ENCODE measurements at places on chromosomes 2 and 18.

GRCh38 chr2:7071154-7071553 lies 153.9 kb downstream of the RNF144A start:
- DNase-seq: no peak

DNA sequence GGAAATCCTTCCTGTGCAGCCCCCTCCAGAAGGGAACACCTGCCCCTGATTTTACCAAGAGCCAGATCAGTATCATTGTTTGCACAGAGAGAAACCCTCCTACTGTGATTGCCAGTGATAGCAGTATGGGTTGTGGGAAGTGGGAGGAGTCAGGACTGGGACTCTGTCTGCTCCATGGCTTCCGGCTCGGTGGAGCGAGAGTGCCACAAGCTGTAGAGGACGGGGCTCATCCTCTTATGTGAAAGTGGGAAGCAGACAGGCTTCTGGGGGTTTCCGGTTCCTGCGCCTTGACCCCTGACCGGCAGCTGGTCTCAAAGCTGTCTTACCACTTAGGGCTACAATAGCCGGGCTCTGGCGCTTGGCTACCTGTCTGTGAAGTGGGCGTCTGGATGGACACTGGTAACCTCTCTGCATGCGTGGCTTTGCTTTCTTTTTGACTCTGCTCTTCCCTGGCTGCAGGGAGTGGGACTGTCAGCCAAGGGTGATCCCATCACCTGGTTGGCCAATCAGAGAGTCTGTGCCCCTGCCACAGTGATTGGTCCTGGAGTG lies 79.7 kb downstream of the BCL2L11 start:
- no peak for DNase-seq

DNA sequence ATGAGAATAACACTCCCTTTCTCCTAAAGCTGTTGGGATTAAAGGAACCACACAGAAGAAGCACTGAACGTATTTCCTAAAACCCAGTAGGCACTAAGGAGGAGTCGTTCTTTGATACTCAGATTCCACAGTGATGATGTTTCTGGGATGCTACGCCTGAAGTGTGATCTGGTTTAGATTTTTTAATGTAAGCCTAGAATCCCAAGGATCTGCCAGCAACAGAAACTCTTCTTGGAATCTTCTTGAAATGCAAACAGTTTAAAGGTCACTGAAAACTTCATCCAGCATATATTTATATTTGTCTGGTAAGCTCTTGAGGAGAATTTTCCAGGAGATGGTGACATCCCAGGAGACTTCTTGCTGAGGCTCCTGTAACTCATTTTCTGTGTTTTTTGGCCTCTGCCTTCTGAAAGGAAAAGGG lies 247.6 kb upstream of the TRIB2 start:
- DNase-seq: no peak

DNA sequence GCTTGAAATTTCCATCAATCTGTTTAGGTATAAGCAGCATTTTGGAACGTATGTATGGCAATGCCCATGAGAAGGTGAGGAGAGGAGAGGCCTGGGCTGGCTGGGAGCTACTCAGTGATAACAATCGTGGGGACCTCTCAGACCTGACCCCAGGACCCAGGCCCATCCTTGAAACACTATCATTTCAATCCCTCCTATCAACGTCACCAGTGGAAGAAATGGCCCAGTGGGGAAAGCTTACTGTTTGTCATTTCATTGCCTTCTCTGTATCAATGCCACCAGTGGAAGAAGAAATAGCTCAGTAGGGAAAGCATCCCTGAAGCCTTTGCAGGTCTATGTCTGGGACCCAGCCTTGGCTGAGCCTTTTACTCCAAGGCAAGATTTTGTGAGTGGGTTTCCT lies 44.8 kb downstream of the ASB18 start:
- no peak for DNase-seq

DNA sequence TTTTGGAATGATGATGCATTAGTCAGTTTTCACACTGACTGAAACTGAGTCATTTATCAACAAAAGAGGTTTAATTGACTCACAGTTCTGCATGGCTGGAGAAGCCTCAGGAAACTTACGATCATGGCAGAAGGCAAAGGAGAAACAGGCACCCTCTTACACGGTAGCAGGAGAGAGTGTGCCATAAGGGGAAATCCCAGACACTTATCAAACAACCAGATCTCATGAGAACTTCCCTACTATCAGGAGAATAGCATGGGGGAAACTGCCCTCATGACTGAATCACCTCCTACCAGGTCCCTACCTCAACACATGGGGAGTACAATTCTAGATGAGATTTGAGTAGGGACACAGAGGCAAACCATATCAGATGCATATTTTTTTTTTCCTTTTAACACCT lies 504.5 kb upstream of the VRK2 start:
- DNase-seq: no peak

DNA sequence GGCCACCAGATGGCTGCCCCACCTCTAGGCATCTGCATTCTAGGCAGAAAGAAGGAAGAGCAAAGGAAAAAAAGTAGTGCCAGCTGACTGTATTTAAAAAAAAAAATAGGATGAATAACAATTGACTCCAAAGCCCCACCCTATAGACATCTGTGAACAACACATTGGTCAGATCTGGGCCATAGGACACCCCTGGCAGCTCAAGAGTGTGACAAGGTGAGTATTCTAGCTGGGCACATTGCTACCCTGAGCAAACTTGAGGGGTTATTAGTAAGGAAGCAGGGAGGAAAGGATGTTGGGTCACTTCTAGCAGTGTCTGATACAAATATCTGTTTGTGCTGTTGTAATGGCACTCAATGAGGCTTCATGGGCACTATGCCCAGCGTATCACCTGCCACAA lies 58.6 kb upstream of the NPAS2 start:
- no peak for DNase-seq

- DNase-seq: no peak
Measured at GRCh38 chr2:60067006-60067405, 486.4 kb downstream of the BCL11A start.

DNA sequence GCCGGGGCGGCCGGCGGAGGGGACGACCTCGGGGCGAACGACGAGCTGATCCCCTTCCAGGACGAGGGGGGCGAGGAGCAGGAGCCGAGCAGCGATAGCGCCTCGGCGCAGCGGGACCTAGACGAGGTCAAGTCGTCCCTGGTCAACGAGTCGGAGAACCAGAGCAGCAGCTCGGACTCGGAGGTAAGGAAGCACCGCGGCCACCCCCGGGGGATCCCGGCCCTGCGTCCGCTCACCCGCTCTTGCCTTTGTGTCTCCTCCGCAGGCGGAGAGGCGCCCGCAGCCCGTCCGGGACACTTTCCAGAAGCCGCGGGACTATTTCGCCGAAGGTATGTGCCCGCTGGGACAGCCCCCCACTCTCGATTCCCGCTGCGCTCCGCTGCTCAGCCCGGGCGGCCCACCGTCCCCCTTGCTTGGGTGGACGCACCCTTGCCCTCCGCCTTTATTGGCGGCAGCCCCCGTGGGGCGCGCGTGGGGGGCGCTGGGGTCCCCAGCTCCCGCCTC lies 611 bp downstream of the TCF7L1 start:
- DNase-seq: no peak

DNA sequence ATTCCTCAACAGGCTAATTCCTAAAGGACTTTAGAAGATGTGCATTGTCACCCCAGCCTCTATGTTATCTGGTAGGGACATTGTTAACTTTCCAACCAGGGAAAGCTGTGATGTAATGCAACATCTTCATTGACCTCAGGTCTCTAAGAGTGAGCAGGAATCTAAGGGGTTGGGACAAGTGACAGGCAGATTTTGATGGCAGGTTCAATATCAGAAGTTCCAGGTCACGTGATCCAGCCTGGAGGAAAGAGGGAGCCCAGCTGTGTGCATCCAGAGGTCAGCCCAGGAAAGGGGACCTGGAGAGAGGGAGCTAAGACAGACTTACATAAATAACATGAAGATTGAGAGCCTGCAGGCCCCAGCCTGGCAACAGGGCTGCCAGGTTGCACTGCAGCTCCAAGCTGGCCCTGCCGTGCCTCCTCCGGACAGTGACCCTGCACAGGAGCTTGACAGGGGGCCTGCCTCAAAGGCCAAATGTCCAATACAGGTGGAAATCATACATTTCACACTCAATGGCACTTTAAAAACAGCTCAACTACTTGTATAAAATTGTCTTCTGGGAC lies 262.2 kb upstream of the MGAT5 start:
- no peak for DNase-seq

GRCh38 chr2:26245231-26245732 lies 543 bp downstream of the HADHB start:
- peak; percentile 13 for DNase-seq

DNA sequence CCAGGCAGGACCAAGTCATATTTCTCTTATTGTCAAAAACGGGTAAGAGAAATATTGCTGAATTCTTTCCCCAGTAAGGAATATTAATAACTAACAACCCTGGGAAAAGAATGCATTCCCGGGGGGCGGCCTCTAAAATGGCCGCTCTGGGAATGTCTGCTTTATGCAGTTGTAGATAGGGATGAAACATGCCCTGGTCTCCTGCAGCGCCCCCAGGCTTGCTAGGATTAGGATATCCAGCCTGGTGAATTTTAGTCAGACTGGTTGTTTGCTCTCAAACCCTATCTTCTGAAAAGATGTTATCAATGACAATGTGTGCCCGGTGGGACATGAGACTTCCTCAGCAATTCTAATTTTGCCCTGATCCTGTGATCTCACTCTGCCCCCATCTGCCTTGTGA lies 448.1 kb downstream of the PTH2R start:
- no peak for DNase-seq

GRCh38 chr2:163662141-163662780 lies 73.5 kb downstream of the FIGN start:
- DNase-seq: no peak

DNA sequence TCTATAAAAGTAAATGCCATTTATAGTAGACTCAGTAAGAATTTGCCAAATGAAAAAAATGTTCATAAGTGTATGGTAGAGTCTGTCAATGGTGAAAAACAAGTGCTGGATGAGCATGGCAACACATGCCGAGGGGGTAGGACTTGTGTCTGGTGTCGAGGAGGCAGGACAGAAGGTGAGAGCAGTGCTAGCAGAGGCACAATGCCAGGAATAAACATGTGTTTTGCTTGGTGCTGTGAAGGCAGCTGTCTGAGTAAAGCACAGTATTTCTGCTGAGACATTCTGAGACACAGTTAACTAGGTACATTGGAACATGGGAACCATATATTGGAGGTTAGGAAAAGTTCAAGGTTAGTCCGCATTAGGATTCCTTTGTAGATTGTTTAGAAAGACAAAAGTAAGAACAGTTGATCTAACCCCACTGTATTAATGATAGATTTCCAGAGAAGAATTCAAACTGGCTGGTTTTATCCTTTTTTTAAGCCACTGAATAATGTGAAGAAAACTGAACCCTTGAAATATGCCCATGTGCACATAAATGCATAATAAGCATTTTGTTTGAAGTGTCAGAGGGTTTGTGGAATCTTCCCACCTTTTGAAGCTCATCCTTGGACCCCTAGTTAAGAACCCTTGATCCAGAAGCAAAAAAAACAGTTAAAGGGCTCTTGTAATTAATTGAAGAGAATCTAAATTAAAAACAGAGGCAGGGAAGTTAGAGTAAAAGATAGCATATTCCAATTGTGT lies 7.1 kb downstream of the RBM45 start:
- DNase-seq: no peak

- no peak for DNase-seq
Measured at GRCh38 chr2:210663631-210664089, 107.3 kb downstream of the CPS1 start.

- no peak for DNase-seq
Measured at GRCh38 chr2:166519391-166519962, 25.4 kb upstream of the SCN7A start.

DNA sequence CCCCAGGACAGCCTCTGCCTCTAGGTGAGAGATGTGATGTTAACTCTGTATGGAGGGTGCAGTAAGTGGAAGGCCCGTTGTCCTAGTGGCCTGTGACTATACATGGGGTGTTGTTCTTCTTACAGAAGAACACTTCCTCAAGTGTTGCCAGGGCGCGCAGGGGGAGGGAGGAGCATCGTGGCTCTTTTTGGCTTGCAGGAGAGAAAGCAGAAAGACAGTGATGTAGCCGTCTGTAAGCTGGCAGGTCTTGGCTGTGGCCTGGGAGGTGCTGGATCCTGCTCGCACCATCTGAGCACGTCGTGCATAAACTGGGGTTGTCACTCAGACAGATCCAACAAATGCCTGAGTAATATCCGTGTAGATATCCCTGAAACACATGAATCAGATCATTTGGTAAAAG lies 44.3 kb downstream of the ZNF236 start:
- no peak for DNase-seq

DNA sequence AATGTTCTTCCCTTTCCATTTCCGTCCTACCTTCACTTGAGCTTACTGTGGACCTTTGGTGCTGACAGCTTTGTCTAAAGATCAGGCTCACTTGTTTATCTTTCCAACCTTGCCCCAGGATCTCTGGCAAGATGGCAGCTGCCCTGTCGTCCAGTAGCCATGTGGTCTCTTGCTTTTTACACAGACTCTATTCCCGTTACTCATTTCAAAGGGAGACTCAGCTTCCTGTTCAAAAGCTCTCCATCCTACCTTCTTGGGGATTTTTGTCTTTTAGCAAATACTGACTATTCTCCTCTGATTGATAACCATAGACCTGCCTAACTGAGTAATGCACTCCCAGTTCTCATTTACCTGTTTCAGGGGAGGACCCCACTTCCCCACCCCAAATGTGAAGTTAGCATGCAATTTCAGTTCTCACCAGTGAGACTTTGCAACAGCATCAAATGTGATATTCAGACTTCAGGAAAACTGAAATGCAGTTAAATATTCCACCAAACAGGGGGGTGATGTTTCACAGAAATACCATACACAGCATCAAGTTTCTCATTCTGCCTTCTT lies 184.4 kb downstream of the MYO3B start:
- no peak for DNase-seq

- DNase-seq: no peak
Measured at GRCh38 chr2:209525834-209526281, 102.0 kb downstream of the MAP2 start.

DNA sequence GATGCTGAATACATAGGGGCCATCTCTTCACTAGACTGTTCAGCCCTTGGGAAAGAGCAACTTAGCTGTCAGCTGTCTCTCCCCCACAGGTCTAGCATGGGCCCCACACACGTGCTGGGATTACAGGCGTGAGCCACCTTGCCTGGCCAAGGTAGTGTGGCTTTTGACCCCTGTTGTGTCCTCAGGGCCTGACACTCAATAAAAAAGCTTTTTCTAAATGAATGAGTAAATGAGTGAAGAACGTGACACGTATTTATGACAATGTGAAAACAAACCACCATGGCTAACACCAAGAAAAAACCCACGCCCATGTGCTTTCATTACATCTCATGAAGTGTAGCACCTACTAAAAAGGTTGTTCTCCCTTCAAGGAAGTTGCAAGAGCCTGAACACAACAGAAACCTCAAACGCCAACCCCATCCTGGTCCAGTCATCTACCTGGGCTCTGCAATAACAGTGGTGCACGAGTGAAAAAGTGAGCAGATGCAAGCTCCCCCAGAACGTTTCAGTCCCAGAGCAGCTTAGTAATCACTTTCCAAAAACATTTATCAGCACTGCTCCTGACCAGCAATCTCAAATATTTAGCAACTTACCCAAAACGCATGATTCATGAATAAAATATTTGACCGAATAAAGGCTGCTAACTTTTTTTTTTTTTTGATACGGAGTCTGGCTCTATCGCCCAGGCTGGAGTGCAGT lies 3.4 kb downstream of the WDFY1 start:
- DNase-seq: peak; percentile 43

Data from stimulated activated CD4-positive, alpha-beta T cell treated with anti-CD3 and anti-CD28 coated beads, Interleukin-1b, Interleukin-23, amount 100 ng/mL, for 24 hours (primary cell).